ENCODE measurements at places on chromosomes 6 and 20.

GRCh38 chr20:57900226-57900905 lies 190.6 kb upstream of the PMEPA1 start:
- no peaks in the 10 kb centered on the region for H3K36me3 ChIP-seq
- H3K27ac ChIP-seq: no peak overlapping the region
- H3K27me3 ChIP-seq: no peaks in the 10 kb centered on the region
- H3K4me1 ChIP-seq: no peaks in the 10 kb centered on the region
- DNase-seq: no peak

- H3K4me3 ChIP-seq: no peak overlapping the region
- no peaks in the 10 kb centered on the region for H3K4me1 ChIP-seq
- no peaks in the 10 kb centered on the region for H3K27me3 ChIP-seq
These were observed 98.6 kb upstream of the PCSK2 start for GRCh38 chr20:17128206-17128605.

GRCh38 chr6:132400555-132400882 lies 756 bp downstream of the MOXD1 start:
- no peaks in the 10 kb centered on the region for H3K27me3 ChIP-seq
- H3K4me1 ChIP-seq: no peaks in the 10 kb centered on the region
- peak overlapping the region; percentile 75 for H3K4me3 ChIP-seq
- H3K36me3 ChIP-seq: no peaks in the 10 kb centered on the region

- no peak overlapping the region for H3K27ac ChIP-seq
- DNase-seq: no peak
- H3K4me1 ChIP-seq: no peaks in the 10 kb centered on the region
- no peaks in the 10 kb centered on the region for H3K36me3 ChIP-seq
- no peaks in the 10 kb centered on the region for H3K27me3 ChIP-seq
These were observed 170.9 kb downstream of the TTLL2 start for GRCh38 chr6:167495506-167496401.

- H3K4me3 ChIP-seq: no peak overlapping the region
- H3K36me3 ChIP-seq: no peaks in the 10 kb centered on the region
- no peaks in the 10 kb centered on the region for H3K27me3 ChIP-seq
- H3K4me1 ChIP-seq: peaks cover 3% of the 10 kb centered on the region
These were observed 3.7 kb downstream of the SAPCD1 start for GRCh38 chr6:31765910-31766794.

GRCh38 chr6:84172574-84172973 lies 54.9 kb downstream of the CEP162 start:
- H3K36me3 ChIP-seq: no peaks in the 10 kb centered on the region
- H3K4me1 ChIP-seq: no peaks in the 10 kb centered on the region
- H3K4me3 ChIP-seq: no peak overlapping the region
- DNase-seq: no peak
- H3K27me3 ChIP-seq: no peaks in the 10 kb centered on the region

DNA sequence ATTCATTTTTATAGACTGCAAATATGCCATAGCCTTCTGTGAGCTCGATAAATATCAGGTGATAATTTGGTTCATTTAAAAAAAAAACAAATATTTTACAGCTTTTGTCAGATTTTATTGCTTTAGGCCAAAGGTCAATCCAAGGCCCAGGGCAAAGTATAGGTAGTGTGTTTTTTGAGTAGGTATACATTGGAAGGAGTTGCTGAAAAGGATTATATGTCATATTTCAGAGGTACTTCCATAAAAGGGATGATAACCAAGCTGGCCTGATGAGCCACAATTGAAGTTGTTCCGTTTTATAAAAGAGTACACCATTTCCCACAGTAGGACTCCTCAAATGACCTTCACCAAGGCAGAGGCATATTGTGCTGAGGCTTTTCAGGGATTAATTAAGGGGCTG lies 452.8 kb upstream of the FLRT3 start:
- no peak overlapping the region for H3K4me3 ChIP-seq
- no peak overlapping the region for H3K27ac ChIP-seq
- no peaks in the 10 kb centered on the region for H3K36me3 ChIP-seq

DNA sequence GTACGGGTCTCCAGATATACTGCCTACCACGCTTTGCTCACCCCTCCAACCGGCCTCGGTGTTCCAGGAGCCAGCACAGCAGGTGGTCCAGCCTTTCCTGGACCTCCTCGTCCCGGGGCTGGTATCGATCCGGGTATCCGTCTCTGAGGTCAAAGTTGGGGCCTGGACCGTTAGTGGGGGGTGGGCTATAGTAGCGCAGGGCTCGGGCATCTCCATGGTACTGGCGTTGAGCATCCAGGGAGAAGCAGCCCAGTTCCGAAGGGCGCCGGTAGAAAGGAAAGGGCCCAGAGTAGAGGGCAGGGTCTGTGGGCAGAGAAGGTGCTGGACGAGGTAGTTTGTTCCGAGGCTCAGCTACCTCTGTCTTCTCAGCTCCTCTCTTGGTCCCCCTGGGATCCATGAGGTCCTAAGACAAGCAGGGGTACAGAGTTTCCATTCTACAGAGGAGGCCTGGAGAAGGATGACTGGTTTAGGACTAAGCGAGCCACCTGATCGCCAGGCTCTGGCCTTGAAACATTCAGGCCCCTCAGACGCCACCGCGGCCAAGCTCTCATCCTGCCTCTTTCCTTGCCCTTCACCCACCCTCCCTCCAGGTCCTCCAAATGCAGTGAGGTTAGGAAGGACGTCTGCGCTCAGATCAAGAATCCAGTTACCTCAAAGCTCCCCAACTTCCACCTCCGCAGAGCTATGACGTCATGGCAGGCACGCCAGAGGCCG lies 502 bp downstream of the DXO start:
- peaks cover 4% of the 10 kb centered on the region for H3K4me1 ChIP-seq
- H3K27me3 ChIP-seq: no peaks in the 10 kb centered on the region
- no peaks in the 10 kb centered on the region for H3K36me3 ChIP-seq
- H3K4me3 ChIP-seq: peak overlapping the region; percentile 79

DNA sequence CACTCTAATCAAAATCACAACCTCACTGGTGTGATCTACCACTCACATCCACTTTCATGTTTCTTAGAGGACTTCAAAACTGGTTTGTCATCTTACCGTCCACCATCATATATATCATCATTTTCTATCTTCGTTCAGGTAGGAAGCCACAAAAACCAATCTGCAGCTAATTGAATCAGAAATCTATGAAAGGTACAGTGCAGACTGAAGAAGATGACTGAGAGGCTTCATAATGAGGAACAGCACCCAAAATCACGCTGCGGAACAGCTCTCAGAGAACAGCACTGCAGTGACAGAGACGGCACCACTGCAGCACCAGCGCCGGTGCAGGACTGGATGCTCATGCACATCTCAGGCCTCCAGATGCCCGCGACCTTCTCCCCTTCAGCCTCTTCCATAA lies 13.0 kb downstream of the GMDS start:
- no peak overlapping the region for H3K27ac ChIP-seq
- H3K27me3 ChIP-seq: no peaks in the 10 kb centered on the region
- H3K4me3 ChIP-seq: no peak overlapping the region
- H3K4me1 ChIP-seq: no peaks in the 10 kb centered on the region
- H3K36me3 ChIP-seq: no peaks in the 10 kb centered on the region
- DNase-seq: no peak

DNA sequence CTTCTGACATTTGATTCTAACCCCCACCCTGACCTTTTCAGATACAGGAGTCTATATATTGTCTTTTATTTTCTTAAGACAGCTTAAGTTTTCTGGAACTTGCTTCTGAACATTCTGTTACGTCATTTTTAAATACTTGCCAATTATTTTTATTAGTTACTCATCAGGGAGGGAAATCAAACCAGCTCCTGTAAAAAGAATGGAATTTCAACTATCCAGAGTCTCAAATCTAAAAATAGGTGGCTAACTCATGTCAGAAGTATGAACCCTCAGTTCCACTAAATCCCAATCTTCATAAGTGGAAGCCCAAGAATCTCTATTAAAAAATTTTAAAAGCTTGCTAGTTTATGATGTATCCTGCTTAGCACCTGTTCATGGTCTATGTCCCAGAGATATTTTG lies 900.0 kb downstream of the KIF16B start:
- H3K27me3 ChIP-seq: no peaks in the 10 kb centered on the region
- no peak overlapping the region for H3K27ac ChIP-seq
- no peak for DNase-seq
- H3K4me3 ChIP-seq: no peak overlapping the region
- H3K4me1 ChIP-seq: no peaks in the 10 kb centered on the region

GRCh38 chr6:31453259-31453658 lies 44.7 kb upstream of the MICB start:
- no peaks in the 10 kb centered on the region for H3K36me3 ChIP-seq
- H3K27me3 ChIP-seq: no peaks in the 10 kb centered on the region
- no peaks in the 10 kb centered on the region for H3K4me1 ChIP-seq
- no peak overlapping the region for H3K4me3 ChIP-seq
- DNase-seq: no peak
- H3K27ac ChIP-seq: no peak overlapping the region

GRCh38 chr20:16243470-16243869 lies 329.8 kb downstream of the KIF16B start:
- no peaks in the 10 kb centered on the region for H3K36me3 ChIP-seq
- no peak for DNase-seq
- peaks cover 7% of the 10 kb centered on the region for H3K4me1 ChIP-seq
- H3K27ac ChIP-seq: no peak overlapping the region
- no peak overlapping the region for H3K4me3 ChIP-seq

GRCh38 chr20:38169636-38170193 lies 4.6 kb upstream of the TGM2 start:
- no peak overlapping the region for H3K27ac ChIP-seq
- no peaks in the 10 kb centered on the region for H3K36me3 ChIP-seq
- H3K4me1 ChIP-seq: peaks cover 14% of the 10 kb centered on the region

DNA sequence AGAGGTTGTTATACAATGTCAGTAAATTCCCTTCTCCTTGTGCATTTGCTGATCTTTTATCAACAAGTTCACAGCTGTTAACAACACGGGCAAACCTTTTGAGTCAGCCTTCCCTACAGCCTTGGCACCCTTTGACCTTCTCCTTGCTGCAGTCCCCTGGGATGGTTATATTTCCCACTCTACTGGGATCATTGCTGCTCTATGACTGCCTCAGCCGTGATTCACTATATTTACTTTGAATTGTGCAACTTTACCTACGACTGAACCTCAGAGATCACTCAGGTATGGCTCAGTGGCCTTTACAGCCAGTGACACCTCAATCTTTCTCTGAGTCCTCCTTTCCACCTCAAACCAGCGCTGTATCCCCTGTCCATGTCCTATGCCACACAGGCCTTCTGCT lies 1293.3 kb downstream of the EPHA7 start:
- no peak overlapping the region for H3K27ac ChIP-seq
- H3K36me3 ChIP-seq: no peaks in the 10 kb centered on the region
- DNase-seq: no peak

DNA sequence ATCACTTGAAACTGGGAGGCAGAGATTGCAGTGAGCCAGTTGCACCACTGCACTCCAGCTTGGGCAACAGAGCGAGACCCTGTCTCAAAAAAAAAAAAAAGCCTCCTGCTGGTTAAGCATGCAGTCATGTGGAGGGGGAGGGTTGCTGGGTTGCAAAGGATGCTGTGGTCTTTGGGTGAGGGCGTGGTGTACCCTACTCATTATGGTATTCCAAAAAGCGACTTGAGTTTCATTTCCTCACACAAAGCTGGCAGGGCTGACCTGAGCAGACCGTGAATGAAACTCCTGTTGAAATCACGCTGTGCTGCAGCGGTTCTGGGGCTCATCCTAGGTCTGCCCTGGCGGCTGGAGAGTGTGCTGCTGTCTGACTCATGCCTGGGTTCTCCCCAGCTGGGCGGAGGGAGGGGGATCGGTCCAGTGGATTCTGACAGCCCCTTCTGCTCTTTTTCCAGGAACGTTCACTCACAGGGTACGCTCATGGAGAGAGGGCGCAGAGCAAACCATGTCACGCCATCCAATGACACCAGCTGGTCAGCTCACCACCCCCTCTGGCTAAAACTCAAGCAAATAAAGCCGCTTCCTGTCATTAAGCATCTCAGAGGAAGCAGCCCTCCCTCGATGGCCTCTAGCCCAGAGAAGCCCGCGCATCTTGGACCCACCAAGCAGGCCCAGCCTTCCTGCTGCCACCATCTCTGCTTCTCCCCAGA lies 166.2 kb downstream of the SCML4 start:
- no peak for DNase-seq
- H3K27me3 ChIP-seq: no peaks in the 10 kb centered on the region
- no peak overlapping the region for H3K4me3 ChIP-seq
- no peak overlapping the region for H3K27ac ChIP-seq
- no peaks in the 10 kb centered on the region for H3K36me3 ChIP-seq

DNA sequence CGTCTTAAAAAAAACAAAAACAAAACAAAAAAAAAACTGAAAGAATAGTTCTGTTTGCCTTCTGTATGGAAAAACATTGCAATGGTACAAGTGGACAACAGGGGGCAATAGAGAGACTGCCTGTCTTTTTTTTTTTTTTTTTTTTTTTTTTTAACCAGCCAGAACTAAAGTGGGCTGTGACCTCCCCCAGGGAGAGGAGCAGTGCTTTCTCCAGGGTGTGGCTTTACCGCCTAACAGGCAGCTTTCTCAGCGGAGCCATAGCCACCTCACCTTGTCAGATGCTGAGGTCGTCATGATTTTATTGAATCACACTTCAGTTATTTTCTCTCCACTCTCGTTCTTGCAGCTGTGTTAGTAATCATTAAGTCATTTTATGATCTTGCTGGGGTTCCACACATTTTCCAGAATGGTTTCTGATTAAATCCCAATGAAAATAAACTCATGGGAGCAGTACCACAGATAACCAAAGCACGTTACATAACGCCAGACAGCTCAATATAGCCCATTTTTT lies 78.4 kb downstream of the GMPR start:
- no peak overlapping the region for H3K27ac ChIP-seq
- no peaks in the 10 kb centered on the region for H3K27me3 ChIP-seq
- H3K4me3 ChIP-seq: no peak overlapping the region
- peaks cover 3% of the 10 kb centered on the region for H3K4me1 ChIP-seq

DNA sequence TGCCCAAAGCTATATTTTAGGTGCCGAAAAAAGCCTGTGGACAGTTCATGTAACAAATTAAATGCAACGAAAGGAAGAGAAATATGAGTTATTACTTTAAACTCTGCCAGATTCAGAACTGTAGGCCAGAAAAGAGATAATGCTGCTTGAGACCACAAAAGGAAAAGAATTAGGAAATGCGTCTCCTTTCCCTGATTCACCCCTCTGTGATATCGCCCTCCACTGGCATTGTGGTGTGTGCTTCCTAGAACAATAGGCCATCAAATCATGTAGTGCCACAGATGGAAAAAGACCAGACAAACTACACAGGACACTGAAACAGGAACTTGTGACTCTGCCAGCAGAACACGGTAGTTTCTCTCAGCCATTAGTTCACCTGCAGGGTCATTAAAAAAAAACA lies 14.7 kb upstream of the LAMA4 start:
- no peaks in the 10 kb centered on the region for H3K27me3 ChIP-seq
- peaks cover 1% of the 10 kb centered on the region for H3K4me1 ChIP-seq
- peak; percentile 51 for DNase-seq
- H3K36me3 ChIP-seq: no peaks in the 10 kb centered on the region
